Natural killer cell treated with Interleukin-12 subunit alpha and Interleukin-12 subunit beta and Interleukin-15 and Interleukin-18, amount 100 ng/mL, for 72 hours (primary cell): ENCODE measurements at places on chromosomes 3 and 15. TPM values are rescaled to one million over a fixed set of nuclear protein-coding genes. Genes with fewer than 3 reads are reported as not detected.

- H3K27me3 ChIP-seq = no peaks in the 10 kb centered on the region
- H3K36me3 ChIP-seq = no peaks in the 10 kb centered on the region
- no peak overlapping the region for H3K27ac ChIP-seq
- no peak for DNase-seq
- no peak overlapping the region for H3K4me3 ChIP-seq
Measured at GRCh38 chr3:79555655-79556054, 212.1 kb downstream of the ROBO1 start.

- H3K4me3 ChIP-seq = no peak overlapping the region
- peaks cover 38% of the 10 kb centered on the region for H3K27me3 ChIP-seq
- H3K4me1 ChIP-seq = no peaks in the 10 kb centered on the region
- H3K36me3 ChIP-seq = no peaks in the 10 kb centered on the region
- DNase-seq = no peak
Measured at GRCh38 chr3:32195995-32196540, 42.4 kb upstream of the CMTM8 start.

Gene NPAP1
- total RNA-seq = not detected

DNA sequence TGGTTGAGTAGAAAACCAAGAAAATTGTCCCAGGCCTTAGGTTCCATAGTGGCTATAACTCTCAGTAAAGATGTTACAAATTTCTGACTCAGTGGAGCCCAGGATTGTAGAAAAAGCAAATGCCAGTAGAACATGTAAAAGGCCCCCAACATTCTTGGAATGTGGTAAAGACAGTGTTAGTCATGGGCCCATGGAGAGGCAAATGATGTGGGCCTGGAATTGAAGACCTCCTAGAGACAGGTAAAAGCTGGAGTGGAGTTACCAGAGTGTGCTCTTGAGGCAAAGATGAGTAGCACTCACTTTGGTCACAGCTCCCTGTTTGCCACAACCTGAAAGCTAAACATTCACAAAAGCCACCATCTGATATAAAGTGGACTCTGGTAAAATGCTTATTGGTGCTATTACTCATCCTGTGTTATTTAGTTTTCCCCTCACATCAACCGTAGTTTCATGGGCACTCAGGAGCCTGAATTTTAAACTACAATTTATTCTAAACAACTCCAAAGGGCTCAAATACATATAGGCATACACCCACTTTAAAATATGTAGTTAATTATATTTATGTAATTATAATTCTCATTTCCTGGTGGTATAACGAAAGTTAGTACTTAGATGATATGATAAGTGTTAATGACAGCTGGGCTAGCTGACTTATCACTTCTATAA lies 359.6 kb upstream of the NECTIN3 start:
- no peak overlapping the region for H3K27ac ChIP-seq
- no peaks in the 10 kb centered on the region for H3K27me3 ChIP-seq
- no peak overlapping the region for H3K4me3 ChIP-seq

DNA sequence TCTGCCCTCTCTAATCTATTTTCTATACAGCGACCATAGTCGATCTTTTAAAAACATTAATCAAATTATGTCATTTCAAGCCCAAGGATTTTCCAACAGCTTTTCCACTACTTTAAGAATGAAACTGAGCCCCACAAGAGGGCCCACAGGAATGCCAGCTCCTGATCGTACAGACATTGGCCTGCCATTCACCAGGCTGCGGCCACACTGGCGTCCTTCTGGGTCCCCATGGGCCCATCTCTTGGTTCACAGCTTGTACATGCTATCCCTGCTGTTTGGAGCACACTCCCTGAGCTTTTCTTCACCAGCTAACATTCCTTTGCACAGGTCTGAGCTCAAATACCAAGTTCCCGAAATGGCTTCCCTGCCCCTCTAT lies 149.6 kb downstream of the MYLK start:
- no peak overlapping the region for H3K27ac ChIP-seq
- no peaks in the 10 kb centered on the region for H3K36me3 ChIP-seq
- DNase-seq = no peak
- H3K4me1 ChIP-seq = no peaks in the 10 kb centered on the region

- no peak for DNase-seq
- H3K4me3 ChIP-seq = no peak overlapping the region
- H3K4me1 ChIP-seq = no peaks in the 10 kb centered on the region
- no peaks in the 10 kb centered on the region for H3K27me3 ChIP-seq
- no peak overlapping the region for H3K27ac ChIP-seq
Measured at GRCh38 chr3:120113128-120114116, 19.2 kb upstream of the GSK3B start.

Gene DLL4
- total RNA-seq = not detected

DNA sequence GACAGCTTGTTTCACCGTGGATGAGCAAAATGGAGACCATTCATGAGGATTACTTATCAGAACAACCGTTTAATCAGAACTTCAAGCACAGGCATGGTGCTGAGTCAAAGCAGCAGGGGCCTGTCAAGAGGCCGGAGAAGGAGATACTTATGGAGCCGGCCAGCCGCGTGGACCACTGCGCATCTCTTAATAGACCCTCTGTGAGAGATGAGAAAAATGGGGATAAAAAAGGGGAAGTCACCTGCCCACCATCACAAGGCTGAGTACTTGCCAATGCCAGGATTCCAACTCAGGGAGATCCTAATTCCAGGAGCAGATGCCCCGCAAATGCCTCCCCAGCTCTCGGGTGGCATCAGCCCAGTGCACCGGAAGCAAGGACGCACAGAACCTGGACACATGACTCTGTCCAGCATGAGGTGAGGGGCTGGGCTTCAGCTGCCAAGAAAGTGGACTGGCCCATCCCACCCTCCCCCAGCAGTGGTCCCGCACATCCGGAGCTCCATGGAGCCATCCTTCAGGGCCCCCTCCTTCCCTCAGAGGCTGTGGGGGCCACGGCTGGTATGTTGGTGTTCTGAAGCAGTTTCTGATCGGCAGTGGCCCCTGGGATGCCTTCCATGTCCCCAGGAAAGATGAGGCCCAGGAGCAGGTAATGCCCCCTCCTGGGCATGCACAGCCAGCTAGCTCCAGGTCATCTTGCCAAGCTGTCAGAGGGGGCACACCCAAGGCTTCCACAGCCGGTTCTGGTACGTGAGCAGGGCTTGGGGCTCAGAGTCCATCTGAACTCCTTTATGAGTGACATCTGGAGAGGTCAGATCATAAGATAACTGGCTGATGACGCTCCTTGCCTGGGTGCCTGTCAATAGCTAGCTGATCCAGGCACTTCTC lies 143.8 kb downstream of the ATP10A start:
- no peak overlapping the region for H3K27ac ChIP-seq
- DNase-seq = no peak
- peaks cover 5% of the 10 kb centered on the region for H3K36me3 ChIP-seq
- no peaks in the 10 kb centered on the region for H3K4me1 ChIP-seq

- no peak overlapping the region for H3K27ac ChIP-seq
- no peak overlapping the region for H3K4me3 ChIP-seq
- no peaks in the 10 kb centered on the region for H3K4me1 ChIP-seq
- no peak for DNase-seq
Measured at GRCh38 chr15:66886241-66886675, 179.1 kb upstream of the SMAD3 start.
